ENCODE measurements at places on chromosomes 7 and 10. TPM values are rescaled to one million over a fixed set of nuclear protein-coding genes. Genes with fewer than 3 reads are reported as not detected.

GRCh38 chr10:89469517-89469916, 55.1 kb downstream of the IFIT5 start:
- no peak overlapping the region for H3K4me3 ChIP-seq
- H3K4me1 ChIP-seq, result peaks cover 21% of the 10 kb centered on the region
- H3K27me3 ChIP-seq, result no peaks in the 10 kb centered on the region
- no peaks in the 10 kb centered on the region for H3K36me3 ChIP-seq
- no peak overlapping the region for H3K27ac ChIP-seq
- no peak for DNase-seq

DNA sequence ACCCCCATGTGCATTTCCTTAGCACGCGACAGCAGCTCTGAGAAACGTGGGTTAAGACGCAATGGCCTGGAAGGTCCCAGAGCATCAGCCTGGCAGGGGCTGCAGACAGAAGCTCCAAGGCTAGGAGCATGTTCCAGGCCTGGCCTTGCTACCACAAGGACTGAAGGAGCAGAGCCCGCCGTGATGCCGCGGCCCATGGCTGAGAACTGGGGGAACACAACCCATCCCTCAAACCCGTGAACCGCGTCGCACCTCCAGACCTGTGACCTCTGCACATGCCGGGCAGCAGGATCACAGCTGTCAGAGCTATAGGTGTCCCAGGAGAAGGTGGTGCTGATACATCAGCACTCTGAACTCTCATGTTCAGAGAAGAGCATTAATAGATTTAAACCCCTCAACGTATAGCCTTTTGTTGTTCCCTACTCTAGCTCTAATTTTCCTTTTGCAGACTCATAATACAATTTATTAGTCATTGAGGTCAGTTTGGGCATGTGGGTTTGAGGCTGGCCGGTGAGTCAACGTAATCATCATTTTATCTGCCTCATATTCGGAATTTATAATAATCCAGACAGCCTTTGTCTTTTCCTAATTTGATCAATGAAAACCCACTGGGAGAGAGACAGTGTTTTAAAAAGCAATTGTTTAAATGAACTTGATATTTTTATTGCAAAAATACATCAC, 222.5 kb upstream of the TCERG1L start:
- no peaks in the 10 kb centered on the region for H3K27me3 ChIP-seq
- no peaks in the 10 kb centered on the region for H3K36me3 ChIP-seq
- no peak for DNase-seq

DNA sequence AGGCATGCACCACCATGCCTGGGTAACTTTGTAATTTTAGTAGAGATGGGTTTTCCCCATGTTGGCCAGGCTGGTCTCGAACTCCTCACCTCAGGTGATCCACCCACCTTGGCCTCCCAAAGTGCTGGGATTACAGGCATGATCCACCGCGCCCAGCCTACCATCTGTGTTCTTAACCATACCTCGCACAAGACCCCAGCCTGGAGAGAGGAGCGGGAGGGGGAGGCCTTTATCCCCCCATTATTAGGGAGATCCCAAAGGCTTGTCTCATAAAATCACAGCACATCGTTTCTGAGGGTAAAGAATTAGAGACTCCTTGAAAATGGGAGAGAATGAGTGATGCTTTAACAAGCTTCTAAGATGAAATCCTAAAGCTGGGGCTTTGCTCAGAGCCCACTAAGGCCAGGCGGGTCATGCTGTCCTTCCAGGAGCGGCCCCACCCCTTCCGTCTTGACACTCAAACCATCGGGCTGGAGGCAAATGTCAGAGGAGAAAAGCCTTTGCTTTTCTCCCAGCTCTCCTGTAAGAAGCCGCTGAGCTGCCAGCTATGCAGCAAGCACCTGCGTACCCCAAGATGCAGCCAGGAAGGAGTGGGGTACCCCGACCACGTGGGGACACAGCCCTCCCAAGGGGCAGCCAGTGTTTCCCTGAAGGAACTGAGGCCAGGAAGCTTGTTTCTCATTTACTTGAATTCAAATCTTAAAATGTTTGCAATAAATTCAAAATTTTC, 339.7 kb downstream of the PTPRN2 start:
- H3K36me3 ChIP-seq, result no peaks in the 10 kb centered on the region
- no peak overlapping the region for H3K4me3 ChIP-seq
- H3K27ac ChIP-seq, result no peak overlapping the region
- no peaks in the 10 kb centered on the region for H3K27me3 ChIP-seq
- H3K4me1 ChIP-seq, result no peaks in the 10 kb centered on the region

DNA sequence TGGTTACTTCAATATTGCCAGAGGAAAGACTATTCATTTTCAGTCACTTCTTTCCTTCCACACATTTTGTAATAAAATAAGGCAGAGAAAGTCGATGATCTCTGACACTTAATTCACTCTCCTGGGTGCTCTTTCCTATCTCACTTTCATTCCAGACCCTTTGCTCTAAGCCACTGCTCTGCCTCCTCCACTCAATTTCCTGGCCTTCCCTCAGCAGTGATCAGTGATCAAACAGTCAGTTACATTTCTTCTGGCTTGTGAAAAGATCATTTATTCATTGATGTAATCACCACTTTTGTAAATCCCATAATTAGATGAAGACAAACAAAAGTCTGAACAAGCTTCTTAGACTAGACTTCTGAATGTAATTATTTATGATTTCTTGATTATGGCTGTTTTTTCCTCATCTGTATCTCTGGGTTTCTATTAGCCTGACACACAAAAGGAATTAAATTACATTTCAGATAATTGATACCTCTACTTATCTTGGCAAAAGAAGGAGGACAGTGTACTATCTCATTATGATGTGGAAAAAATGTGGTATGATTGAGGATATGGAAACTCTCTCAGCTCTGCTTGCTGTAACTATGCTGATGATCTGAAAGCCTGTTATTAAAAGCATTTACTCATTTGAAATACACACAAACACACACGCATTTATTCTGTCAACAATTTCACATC, 1102.3 kb downstream of the GRM8 start:
- DNase-seq, result no peak
- no peaks in the 10 kb centered on the region for H3K36me3 ChIP-seq
- no peak overlapping the region for H3K27ac ChIP-seq
- no peak overlapping the region for H3K4me3 ChIP-seq

GRCh38 chr10:76509446-76509845, 1078.0 kb downstream of the LRMDA start:
- no peak for DNase-seq
- no peaks in the 10 kb centered on the region for H3K4me1 ChIP-seq
- no peaks in the 10 kb centered on the region for H3K27me3 ChIP-seq
- H3K4me3 ChIP-seq, result no peak overlapping the region
- no peaks in the 10 kb centered on the region for H3K36me3 ChIP-seq

GRCh38 chr7:108452707-108453106, 3.5 kb downstream of the NRCAM start:
- no peaks in the 10 kb centered on the region for H3K36me3 ChIP-seq
- no peak for DNase-seq
- no peak overlapping the region for H3K27ac ChIP-seq
- H3K27me3 ChIP-seq, result peaks cover 7% of the 10 kb centered on the region

- no peaks in the 10 kb centered on the region for H3K36me3 ChIP-seq
- no peak for DNase-seq
- no peaks in the 10 kb centered on the region for H3K27me3 ChIP-seq
These were observed 331.4 kb upstream of the TMEM229A start for GRCh38 chr7:124364283-124364682.

GRCh38 chr7:103937680-103938079, 51.8 kb downstream of the RELN start:
- no peaks in the 10 kb centered on the region for H3K36me3 ChIP-seq
- no peaks in the 10 kb centered on the region for H3K4me1 ChIP-seq
- no peak overlapping the region for H3K4me3 ChIP-seq
- H3K27ac ChIP-seq, result no peak overlapping the region
- no peak for DNase-seq

DNA sequence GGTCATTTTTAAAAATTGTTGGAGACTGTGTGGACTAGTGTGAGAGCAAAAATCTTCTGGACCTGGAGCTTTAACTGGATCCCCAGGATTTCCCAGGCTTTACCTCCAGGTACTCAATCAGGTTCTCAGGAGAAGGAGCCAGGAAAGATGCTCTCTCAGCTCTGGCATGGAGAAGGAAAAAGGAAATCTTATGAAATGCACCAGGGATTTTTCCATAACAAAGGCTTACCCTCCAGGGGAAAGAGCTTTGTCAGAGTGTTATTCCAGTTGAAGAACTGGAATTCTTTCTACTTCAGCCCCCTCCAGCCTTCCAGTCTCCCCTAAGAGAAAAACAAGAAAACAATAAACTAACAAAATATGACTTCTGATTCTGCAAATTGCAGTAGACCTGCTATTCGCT, 436.7 kb upstream of the ANKRD30A start:
- no peak overlapping the region for H3K4me3 ChIP-seq
- no peak overlapping the region for H3K27ac ChIP-seq
- H3K36me3 ChIP-seq, result no peaks in the 10 kb centered on the region
- no peaks in the 10 kb centered on the region for H3K4me1 ChIP-seq
- H3K27me3 ChIP-seq, result no peaks in the 10 kb centered on the region
- no peak for DNase-seq

GRCh38 chr10:44312401-44312800, 72.5 kb downstream of the CXCL12 start:
- H3K4me1 ChIP-seq, result peaks cover 14% of the 10 kb centered on the region
- no peak for DNase-seq
- H3K27ac ChIP-seq, result no peak overlapping the region
- H3K27me3 ChIP-seq, result no peaks in the 10 kb centered on the region

- H3K4me3 ChIP-seq, result no peak overlapping the region
- DNase-seq, result no peak
- no peaks in the 10 kb centered on the region for H3K27me3 ChIP-seq
These were observed 33.3 kb upstream of the PON1 start for GRCh38 chr7:95357623-95358022.

DNA sequence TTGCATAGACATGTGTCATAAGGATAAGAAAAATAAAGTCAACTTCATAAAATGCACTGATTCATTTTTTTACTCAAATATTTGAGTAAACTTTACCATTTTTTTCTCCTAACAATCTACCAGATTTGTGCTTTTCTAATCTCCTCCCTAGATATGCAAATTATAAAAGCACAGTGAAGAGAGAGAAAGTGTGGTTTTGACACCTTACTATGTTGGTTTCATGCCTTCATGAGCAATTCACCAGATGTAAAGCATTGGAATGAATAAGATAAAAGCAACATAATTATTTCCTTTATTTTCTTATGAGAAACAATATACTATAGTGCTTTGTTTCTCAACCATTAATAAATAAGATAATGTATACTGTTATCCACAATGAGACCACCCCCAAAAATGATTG, 432.5 kb upstream of the PCDH15 start:
- no peak overlapping the region for H3K4me3 ChIP-seq
- H3K36me3 ChIP-seq, result no peaks in the 10 kb centered on the region
- no peak overlapping the region for H3K27ac ChIP-seq
- H3K4me1 ChIP-seq, result no peaks in the 10 kb centered on the region

GRCh38 chr7:1741751-1742554, 71.9 kb downstream of the ELFN1 start:
- no peaks in the 10 kb centered on the region for H3K4me1 ChIP-seq
- DNase-seq, result no peak
- peaks cover 8% of the 10 kb centered on the region for H3K36me3 ChIP-seq
- H3K27me3 ChIP-seq, result no peaks in the 10 kb centered on the region

GRCh38 chr10:32577448-32577847, 131.5 kb downstream of the CCDC7 start:
- no peaks in the 10 kb centered on the region for H3K4me1 ChIP-seq
- H3K4me3 ChIP-seq, result no peak overlapping the region
- H3K27ac ChIP-seq, result no peak overlapping the region

- H3K36me3 ChIP-seq, result no peaks in the 10 kb centered on the region
- DNase-seq, result no peak
- H3K4me3 ChIP-seq, result no peak within 1 kb of the TSS
- H3K27ac ChIP-seq, result no peak within 1 kb of the TSS
- peaks cover 18% of the 10 kb centered on the region for H3K27me3 ChIP-seq
- no peaks in the 10 kb centered on the region for H3K4me1 ChIP-seq
These were observed at the start of gene WNT16 for GRCh38 chr7:121328508-121329190. Gene WNT16, plus strand, starts transcription at chr7:121329000. Its CDS starts 293 bp downstream, at chr7:121329293.

- H3K27ac ChIP-seq, result no peak overlapping the region
- no peak for DNase-seq
- H3K36me3 ChIP-seq, result peaks cover 22% of the 10 kb centered on the region
- H3K4me3 ChIP-seq, result no peak overlapping the region
- H3K4me1 ChIP-seq, result no peaks in the 10 kb centered on the region
These were observed 5.3 kb downstream of the DNAJB12 start for GRCh38 chr10:72349438-72349837.

DNA sequence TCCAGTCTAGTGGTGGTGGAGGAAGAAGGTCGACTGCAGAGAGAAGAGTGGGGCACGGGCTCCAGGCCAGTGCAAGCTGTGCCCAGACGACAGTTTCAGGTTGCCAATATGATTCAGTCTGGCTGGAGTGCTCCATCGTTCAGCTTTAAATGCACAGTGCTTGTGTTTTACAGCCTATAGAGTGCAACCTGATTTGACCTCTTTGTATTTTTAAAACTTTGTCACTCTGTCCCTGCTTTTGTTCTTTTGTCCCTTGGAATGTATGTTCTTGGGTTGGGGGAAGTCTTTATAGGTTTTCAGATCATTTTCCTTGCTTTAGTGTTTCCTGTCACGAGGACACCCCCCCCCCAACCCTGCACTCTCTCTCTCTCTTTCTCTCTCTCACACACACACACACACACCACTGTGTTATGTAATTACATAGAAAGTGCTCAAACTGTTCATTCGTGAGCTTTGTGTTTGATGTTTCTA, 198.0 kb downstream of the CAMK1D start:
- no peaks in the 10 kb centered on the region for H3K4me1 ChIP-seq
- H3K4me3 ChIP-seq, result no peak overlapping the region
- no peaks in the 10 kb centered on the region for H3K36me3 ChIP-seq
- H3K27me3 ChIP-seq, result no peaks in the 10 kb centered on the region

The TMEM176A gene
- total RNA-seq, result 102 TPM

The NXPH1 gene
- total RNA-seq, result not detected

The PKD1L1 gene
- 0.98 TPM for total RNA-seq

The GCK gene
- total RNA-seq, result 11.1 TPM

The PNLIPRP3 gene
- total RNA-seq, result not detected

The CFAP43 gene
- total RNA-seq, result not detected

The C10orf120 gene
- not detected for total RNA-seq

The LRRC27 gene
- 2.6 TPM for total RNA-seq

The NRP1 gene
- 83.1 TPM for total RNA-seq

The TBX20 gene
- 132 TPM for total RNA-seq

The WDR11 gene
- total RNA-seq, result 11.1 TPM

The STOX1 gene
- total RNA-seq, result 0.26 TPM

The ACSL5 gene
- total RNA-seq, result 12.0 TPM

The RRP12 gene
- 6.1 TPM for total RNA-seq
